Activated CD4-positive, alpha-beta T cell treated with anti-CD3 and anti-CD28 coated beads, Interleukin-2, amount 50 U/mL, for 1 hour (primary cell): ENCODE measurements at places on chromosomes 12 and 14.

GRCh38 chr14:76997257-76997970 lies 31.1 kb downstream of the IRF2BPL start:
- no peak for DNase-seq

GRCh38 chr12:121214166-121214777 lies 4.3 kb downstream of the P2RX4 start:
- DNase-seq: no peak

GRCh38 chr14:101352567-101352966 lies 208.7 kb upstream of the DIO3 start:
- DNase-seq: no peak

DNA sequence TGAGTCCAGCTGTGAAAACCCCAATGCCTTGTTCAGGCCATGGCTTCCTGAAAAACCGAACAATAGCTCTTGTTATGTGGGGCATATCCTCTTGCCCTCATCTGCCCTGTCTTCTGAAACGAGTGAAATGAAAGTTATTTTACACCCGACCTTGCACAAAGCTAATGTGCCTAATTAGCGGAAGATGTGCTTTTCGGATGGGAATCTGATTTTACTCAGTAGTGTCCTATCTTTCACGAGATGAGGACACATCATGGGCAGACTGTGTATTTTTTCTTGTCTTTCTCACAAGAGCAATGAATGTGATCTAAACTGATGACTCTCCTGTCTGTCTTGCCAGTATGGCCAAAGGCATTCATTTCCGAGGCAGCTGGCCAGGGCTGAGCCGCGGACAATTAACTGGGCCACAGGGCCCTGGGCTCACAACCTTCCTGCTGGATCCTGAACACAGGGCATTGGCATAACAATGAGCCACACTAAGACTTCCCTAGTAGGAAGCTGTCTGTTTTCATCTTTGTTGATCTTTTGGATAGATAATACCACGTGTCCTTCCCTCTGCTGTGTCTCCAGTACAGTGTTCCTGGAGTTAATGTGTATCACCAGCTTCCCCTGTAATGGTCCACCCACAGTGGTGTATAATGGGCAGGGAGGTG lies 86.0 kb upstream of the HIF1A start:
- no peak for DNase-seq

DNA sequence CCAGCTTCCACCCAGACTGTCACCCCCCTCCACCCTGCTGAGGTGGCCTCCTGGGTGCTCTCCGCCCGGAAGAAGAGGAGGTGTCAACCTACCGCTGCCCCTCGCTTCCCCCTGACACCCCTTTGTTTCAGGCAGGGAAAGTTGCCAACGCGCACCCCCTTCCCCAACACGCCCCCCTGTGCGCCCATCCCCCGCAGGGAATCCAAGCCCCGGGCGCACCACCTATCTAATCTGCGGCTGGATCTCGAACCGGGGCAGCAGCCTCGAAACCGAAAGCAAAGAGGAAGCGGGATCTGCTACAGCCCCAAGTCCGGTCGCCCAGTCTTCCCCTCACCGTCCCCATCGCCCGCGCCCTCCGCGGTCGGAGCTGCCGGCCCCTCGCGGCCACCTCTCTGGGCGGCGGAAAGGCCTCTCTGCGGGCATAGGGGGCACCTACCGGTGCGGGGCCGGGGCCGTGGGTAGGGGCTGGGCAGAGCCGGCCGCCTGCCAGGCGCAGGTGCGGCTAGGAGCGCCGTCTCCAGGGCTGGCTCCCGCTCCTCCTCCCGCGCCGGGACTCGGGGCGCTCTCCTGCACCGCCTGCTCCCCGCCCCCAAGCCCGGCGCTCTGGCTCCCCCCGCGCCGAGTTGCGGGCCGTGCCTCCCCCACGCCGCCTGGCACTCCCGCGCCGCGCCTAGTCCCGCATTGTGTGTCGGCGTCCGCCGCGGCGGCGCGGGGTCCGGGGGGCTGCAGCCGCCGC lies 18.3 kb upstream of the PLEKHH1 start:
- peak; percentile 17 for DNase-seq

DNA sequence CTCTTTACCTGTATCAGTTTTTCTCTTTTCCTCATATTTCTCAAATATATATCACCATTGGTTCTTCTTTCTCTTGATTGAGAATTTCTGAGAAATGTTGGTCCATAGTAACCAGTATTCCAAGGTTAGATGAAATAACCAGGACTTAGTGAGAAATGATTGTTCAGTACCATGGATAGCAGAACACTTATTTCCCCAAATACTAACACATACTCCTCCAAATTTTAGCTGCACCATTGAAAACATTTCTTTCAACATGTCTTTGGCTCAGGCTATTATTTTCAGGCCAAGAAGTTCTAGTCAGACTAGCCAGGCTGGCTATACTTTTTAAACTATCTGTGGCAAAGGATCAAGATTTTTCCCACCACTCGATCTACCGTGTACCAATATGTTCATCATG lies 113.3 kb downstream of the PTPRO start:
- DNase-seq: no peak

DNA sequence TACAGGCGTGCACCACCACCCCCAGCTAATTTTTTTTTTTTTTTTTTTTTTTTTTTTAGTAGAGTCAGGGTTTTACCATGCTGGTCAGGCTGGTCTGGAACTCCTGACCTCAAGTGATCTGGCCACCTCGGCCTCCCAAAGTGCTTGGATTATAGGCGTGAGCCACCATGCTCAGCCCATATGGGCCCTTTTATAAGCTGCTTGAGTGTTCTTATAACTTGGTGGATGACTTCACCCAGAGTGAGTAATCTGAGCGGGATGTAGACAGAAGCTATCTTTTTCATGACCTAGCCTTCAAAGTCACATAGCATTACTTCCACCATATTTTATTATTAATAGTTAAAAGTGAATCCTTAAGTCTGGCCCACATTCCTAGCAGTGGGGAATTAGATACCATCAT lies 16.4 kb downstream of the BBOF1 start:
- DNase-seq: no peak

- DNase-seq: no peak
Measured at GRCh38 chr12:51766067-51766676, 82.3 kb downstream of the FIGNL2 start.

GRCh38 chr12:65860600-65860999 lies 36.3 kb downstream of the HMGA2 start:
- DNase-seq: no peak

DNA sequence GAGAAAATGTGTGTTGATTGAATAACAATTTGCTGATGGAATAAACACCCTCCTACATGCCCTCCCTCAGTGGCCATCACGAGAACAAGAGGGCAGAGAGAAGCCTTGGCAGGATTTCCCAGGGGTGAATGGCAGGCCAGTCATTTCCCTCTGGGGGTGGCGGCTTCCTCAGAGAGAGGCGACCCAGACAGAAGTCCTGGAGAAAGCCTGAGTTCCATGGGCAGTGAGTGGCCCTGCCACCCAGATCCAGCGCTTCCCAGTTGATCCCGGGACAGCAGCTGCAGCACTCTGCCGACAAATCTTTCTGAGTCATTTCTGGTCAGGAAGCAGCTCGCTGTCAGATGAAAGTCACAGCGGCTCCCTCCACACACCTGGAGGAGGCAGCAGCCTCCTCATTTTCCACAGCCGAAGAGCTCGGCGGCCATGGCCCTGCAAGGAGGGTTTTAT lies 123.0 kb downstream of the SCARB1 start:
- no peak for DNase-seq

DNA sequence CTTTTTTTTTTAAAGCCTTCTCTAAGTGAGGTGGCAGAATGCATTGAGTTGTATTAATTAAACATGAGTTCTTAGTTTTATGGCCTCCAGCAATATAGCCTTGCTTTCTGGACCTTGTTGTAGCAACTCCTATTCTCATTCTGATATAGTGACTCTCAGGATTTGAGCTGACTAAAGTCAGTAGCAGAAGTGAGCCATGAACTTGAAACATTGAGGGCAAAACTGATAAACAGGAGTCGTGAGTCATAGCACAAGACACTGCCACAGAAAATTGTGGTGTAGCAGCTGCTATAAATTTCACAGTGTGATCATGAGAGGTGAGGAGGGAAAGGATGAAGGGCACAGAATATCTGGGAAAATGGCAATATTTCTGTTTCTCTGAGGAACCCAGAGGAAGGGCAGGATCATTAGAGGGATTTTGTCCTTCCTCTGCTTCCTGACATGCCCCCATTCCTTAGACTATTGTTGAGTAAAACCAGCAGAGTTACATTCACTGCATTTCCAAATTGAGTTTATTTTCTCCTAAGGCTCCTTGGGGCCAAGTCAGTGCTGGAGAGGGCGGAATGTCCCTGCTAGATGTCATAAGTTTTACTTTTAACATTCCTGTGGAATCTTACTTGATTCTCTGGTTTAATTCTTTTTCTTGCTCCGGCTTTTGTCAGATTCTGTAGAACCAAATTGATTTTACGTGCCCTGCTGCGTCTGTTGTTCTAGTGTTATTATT lies 7.5 kb downstream of the KLRG1 start:
- no peak for DNase-seq

DNA sequence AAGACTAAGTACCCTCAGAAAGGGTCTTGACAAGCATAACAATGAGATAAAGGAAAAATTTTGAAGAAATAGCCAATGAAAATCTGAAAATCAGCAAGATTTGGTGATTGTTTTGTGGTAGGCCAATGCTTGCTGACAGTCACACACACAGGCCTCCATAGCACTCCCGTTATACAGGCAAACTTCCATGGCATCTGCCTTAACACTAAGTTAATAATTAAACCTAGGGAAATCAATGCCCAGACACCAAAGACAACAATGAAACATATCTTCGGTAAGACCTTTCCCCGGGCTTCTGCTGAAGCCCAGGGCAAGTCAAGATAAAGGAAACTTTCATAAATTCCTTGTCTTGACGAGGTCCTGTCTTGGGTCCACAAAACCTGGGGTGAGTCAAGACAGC lies 18.6 kb upstream of the RERGL start:
- DNase-seq: no peak

- no peak for DNase-seq
Measured at GRCh38 chr12:1929985-1930802, 11.7 kb upstream of the CACNA2D4 start.
